ENCODE measurements at places on chromosomes 16 and 17. TPM values are rescaled to one million over a fixed set of nuclear protein-coding genes. Genes with fewer than 3 reads are reported as not detected.

SCNN1B gene
- 0.86 TPM for total RNA-seq

PLLP gene
- total RNA-seq, result 1.7 TPM

METTL23 gene
- total RNA-seq, result 64.4 TPM

C1QTNF8 gene
- 0.08 TPM for total RNA-seq

TEKT5 gene
- not detected for total RNA-seq

ABCC11 gene
- 0.06 TPM for total RNA-seq

GPR139 gene
- total RNA-seq, result not detected

NAGPA gene
- total RNA-seq, result 14.3 TPM

TNP2 gene
- not detected for total RNA-seq

KLHL10 gene
- total RNA-seq, result not detected

TBC1D3G gene
- total RNA-seq, result not detected

MNT gene
- 14.6 TPM for total RNA-seq

NPIPB9 gene
- total RNA-seq, result 1.3 TPM

KRTAP1-5 gene
- not detected for total RNA-seq

SLC5A10 gene
- 0.17 TPM for total RNA-seq

GNGT2 gene
- 0.71 TPM for total RNA-seq

CFAP119 gene
- 8.2 TPM for total RNA-seq

KRTAP4-6 gene
- not detected for total RNA-seq

CES1 gene
- 34.8 TPM for total RNA-seq

KRT10 gene
- 117 TPM for total RNA-seq

COL1A1 gene
- total RNA-seq, result 8.9 TPM

BRIP1 gene
- total RNA-seq, result 3.0 TPM

CES3 gene
- 2.9 TPM for total RNA-seq

KCNH4 gene
- 0.36 TPM for total RNA-seq

PLA2G10 gene
- total RNA-seq, result 0.33 TPM

KRT27 gene
- total RNA-seq, result not detected

TSNAXIP1 gene
- 0.60 TPM for total RNA-seq

TPSG1 gene
- total RNA-seq, result 0.16 TPM

OR1D5 gene
- total RNA-seq, result not detected

PEMT gene
- 73.7 TPM for total RNA-seq

BCO1 gene
- 0.99 TPM for total RNA-seq

HSF4 gene
- 14.0 TPM for total RNA-seq

TBC1D3C gene
- not detected for total RNA-seq

TLCD1 gene
- 28.7 TPM for total RNA-seq

HSD17B2 gene
- total RNA-seq, result not detected

TEX19 gene
- total RNA-seq, result 0.49 TPM

OR1A1 gene
- not detected for total RNA-seq

HP gene
- total RNA-seq, result not detected

KCNJ2 gene
- 0.08 TPM for total RNA-seq

CCDC78 gene
- total RNA-seq, result 3.4 TPM

DUSP14 gene
- 49.6 TPM for total RNA-seq

TBC1D3E gene
- total RNA-seq, result not detected

HBA2 gene
- total RNA-seq, result 0.62 TPM

SPATA32 gene
- total RNA-seq, result 0.15 TPM

PSMC3IP gene
- total RNA-seq, result 30.0 TPM

SOX15 gene
- total RNA-seq, result 0.16 TPM

PRAC1 gene
- not detected for total RNA-seq

Data from A549 treated with AZD2906 at 1 μM for 4 hours (cell line).